ENCODE measurements at places on chromosomes 16 and 17. TPM values are rescaled to one million over a fixed set of nuclear protein-coding genes. Genes with fewer than 3 reads are reported as not detected.

Gene RBFOX1
- total RNA-seq: under 0.01 TPM

Gene KCNJ12
- total RNA-seq: 1.4 TPM

Gene ASPA
- total RNA-seq: not detected

Gene SLC16A6
- total RNA-seq: 0.24 TPM

Gene SLC6A2
- not detected for total RNA-seq

Gene PNMT
- not detected for total RNA-seq

Gene ARL5C
- total RNA-seq: not detected

Gene IGFBP4
- 18.6 TPM for total RNA-seq

Gene OTOA
- not detected for total RNA-seq

Gene HOXB2
- total RNA-seq: 2.9 TPM

Gene HOXB13
- 0.24 TPM for total RNA-seq

Gene RNF227
- total RNA-seq: 20.5 TPM

Gene COG8
- total RNA-seq: 33.2 TPM

Gene CACNG4
- total RNA-seq: under 0.01 TPM

Gene CRYBA1
- not detected for total RNA-seq

Gene ALDH3A1
- total RNA-seq: 11.3 TPM

Gene CCL4L2
- total RNA-seq: 0.48 TPM

Gene MNT
- total RNA-seq: 7.5 TPM

Gene KRT9
- total RNA-seq: not detected

Gene HBZ
- total RNA-seq: not detected

Gene PMFBP1
- 1.3 TPM for total RNA-seq

Gene KRTAP4-4
- total RNA-seq: not detected

Gene SCNN1G
- total RNA-seq: 0.85 TPM

Gene TP53TG3F
- total RNA-seq: not detected

Gene C1QTNF1
- not detected for total RNA-seq

Gene HEATR9
- total RNA-seq: not detected

Gene CLDN7
- 223 TPM for total RNA-seq

Gene TVP23C
- total RNA-seq: 14.5 TPM

Gene EVI2B
- not detected for total RNA-seq

Gene ZNF747
- 7.5 TPM for total RNA-seq
